GM20000 (cell line): ENCODE measurements at places on chromosomes 13 and 19.

GRCh38 chr13:28435917-28436316, 59.0 kb downstream of the FLT1 start:
- DNase-seq, result no peak

- no peak for DNase-seq
Measured at GRCh38 chr19:21891086-21891485, 55.1 kb upstream of the ZNF43 start.

DNA sequence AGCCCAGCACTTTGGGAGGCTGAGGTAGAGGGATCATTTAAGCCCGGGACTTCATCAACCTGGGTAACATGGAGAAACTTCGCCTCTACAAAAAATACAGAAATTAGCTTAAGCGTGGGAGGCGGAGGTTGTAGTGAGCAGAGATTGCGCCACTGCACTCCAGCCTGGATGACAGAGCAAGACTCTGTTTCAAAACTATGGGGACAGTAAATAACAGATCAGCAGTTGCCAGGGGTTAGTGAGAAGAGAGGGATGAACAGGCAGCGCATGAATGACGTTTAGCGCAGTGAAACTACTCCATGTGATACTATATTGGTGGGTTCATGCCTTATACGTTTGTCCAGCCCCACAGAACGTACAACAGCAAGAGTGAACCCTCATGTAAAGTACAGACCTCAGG, 7.1 kb upstream of the ICAM3 start:
- DNase-seq, result no peak

- no peak for DNase-seq
Measured at GRCh38 chr13:40465015-40465390, 201.4 kb downstream of the FOXO1 start.

- peak; percentile 18 for DNase-seq
Measured at GRCh38 chr13:32669030-32669646, 82.9 kb downstream of the PDS5B start.

- DNase-seq, result peak; percentile 95
Measured at GRCh38 chr19:18571564-18572344, at the start of gene UBA52. Gene UBA52 (plus strand): TSS chr19:18571857. CDS start chr19:18573301, 1,444 bp downstream.

- no peak for DNase-seq
Measured at GRCh38 chr13:42049454-42049813, 986 bp downstream of the DGKH start.

DNA sequence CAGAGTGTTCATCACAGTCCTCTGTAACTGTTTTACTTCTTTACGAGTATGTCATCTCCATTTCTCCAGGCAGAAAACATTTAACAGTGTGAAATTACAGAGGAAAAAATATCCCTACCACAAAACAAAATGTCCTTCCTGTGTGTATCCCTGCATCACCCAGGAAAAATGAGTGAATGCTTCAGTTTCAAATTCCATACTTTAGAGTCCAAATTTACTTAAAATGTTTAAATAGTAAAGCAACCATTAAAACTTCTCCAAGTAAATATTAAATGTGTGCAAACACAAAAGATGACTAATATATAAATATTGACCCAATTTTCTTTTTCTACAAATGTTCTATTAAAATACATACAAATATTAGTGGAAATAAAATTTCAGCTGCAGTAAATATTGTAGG, 1016.6 kb upstream of the PCDH20 start:
- no peak for DNase-seq

DNA sequence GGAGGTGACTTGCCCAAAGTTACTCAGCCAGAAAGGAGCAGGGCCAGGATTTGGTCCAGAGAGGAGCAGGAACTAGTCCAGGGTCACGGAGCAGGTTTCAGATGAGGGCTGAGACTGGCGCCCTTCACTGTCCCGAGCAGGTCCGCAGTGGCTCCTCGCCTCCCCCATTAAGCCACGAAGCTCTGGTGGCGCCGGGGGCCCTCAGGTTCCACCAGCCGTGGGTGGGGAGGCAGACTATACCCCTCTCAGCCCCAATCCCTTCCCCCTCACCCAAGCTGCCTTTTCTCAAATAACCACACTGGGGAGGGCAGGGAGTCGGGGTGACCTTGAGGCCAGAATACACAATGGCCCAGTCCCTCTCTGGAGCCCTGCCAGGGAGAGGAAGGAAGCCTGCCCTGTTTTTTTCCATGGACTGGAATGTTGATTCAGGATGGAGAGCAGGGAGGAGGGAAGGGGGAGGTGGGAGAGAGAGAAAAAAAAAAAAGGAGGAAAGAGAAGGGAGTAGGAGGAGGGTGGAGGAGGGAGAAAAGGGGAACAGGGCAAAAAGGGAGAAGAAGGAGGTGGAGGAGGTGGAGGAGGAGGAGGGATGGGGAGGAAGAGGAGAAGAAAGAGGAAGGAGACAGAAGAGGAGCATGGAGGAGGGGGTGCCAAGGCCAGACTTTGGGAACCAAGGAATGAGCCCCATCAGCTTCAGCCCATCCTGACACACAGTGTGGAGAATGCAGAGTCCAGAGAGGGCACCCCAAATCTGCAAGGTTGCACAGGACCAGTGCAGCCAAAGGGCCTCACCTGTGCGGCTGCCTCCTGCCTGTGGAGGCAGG, 19.7 kb downstream of the CEACAM16 start:
- DNase-seq, result no peak

DNA sequence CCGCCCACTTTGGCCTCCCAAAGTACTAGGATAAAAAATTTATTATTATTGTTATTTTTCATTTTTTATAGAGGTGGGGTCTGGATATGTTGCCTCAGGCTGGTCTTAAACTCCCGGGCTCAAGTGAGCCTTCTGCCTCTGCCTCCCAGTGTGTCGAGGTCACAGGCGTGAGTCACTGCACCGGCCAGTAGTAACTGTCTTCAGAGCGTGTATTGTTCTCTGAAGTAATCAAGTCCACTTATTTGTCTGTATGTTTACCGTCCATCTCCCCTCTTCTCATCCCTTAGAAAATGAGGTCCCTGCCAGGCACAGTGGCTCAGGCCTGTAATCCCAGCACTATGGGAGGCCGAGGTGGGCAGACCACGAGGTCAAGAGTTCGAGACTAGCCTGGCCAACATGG, 18.2 kb upstream of the SULT2B1 start:
- no peak for DNase-seq

DNA sequence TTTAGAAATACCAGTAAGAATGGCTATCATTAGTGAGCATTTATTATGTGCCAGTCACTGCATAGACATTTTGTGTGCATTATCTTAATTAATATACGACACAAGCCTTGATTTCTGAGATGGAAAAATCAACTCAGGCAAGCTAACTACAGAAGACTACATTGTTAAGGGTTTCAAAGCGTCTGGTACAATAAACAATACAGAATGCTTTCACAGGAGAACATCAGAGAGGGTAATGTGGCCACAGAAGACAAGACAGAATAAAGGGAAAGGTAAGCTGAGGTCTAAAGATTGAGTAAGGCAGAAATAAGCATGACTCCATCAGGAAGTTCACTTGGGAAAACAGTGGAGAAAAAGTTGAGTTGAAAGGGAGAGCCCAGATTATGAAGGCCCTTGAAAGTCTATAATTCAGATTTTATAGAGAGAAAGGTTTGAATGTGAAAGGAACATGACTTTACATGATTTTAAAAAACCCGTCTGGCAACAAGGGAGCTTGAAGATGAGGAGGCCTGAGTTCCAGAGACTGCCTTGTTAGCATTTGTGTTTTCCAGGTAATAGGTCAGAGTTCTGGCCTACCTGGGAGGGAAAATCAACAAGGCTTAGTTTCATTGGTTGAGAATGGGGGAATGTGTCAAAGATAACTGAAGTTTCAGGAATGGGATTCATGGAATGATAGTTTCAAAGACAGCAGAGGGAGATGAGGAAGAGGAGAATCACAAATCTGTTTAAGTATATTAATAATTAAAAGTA, 1.8 kb upstream of the MBNL2 start:
- DNase-seq, result no peak

GRCh38 chr19:12847159-12848139, 9.1 kb downstream of the MAST1 start:
- peak; percentile 94 for DNase-seq

DNA sequence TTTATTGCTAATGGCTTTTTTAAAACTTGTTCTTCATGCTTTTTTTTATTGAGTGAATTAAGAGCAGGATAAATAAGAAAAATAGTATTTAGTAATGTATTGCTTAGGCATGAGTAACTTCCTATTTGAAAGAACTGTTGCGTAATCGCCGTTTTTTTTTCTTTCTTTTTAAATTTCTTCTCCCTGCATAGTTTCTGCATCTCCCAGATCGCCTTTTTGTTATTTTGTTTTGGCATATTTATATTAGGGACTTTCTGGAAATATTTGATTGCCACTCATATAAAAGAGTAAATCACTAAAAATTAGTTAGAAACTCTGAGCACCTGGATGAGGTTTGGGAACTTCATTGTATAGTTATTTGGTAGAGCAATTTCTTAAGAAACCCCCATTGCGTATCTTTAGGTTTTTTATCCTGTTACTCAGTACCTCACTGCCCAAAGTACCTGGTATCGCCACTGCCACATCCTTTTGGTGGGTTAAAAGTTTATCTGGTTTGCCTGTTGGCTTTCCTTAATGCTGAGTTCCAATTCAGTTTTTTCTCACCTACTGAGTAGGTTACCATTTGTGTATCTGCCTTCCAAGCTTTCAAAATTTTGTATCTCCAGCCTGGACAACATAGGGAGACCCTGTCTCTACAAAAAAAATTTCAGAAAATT, 36.2 kb upstream of the LPAR6 start:
- DNase-seq, result no peak

- DNase-seq, result no peak
Measured at GRCh38 chr19:34269489-34269888, 15.1 kb downstream of the GARRE1 start.

- no peak for DNase-seq
Measured at GRCh38 chr19:47375694-47376588, 26.8 kb downstream of the DHX34 start.

DNA sequence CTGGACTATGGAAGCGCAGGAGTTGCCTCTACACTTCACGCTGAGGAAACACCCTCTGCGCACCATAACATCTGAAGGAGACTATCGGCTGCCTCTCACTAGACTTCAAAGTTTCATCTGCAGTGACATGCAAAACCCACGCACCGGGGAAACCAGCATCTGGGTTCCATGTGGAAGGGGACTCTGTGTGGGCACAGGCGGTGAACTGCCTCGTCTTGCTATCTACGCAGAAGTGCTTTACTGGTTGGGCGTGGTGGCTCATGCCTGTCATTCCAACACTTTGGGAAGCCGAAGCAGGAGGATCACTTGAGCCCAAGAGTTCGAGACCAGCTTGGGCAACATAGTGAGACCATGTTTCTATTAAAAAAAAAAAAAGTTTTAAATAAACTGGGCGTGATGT, 116.4 kb downstream of the STK24 start:
- DNase-seq, result no peak

GRCh38 chr13:111245576-111246384, 74.7 kb upstream of the TEX29 start:
- DNase-seq, result no peak

GRCh38 chr19:15101479-15102082, 5.6 kb upstream of the SYDE1 start:
- peak; percentile 60 for DNase-seq

- DNase-seq, result no peak
Measured at GRCh38 chr13:76993021-76993420, 1.1 kb downstream of the CLN5 start.

GRCh38 chr19:44869733-44870470, 21.2 kb upstream of the TOMM40 start:
- no peak for DNase-seq

- no peak for DNase-seq
Measured at GRCh38 chr19:29569038-29569911, 36.8 kb upstream of the POP4 start.

DNA sequence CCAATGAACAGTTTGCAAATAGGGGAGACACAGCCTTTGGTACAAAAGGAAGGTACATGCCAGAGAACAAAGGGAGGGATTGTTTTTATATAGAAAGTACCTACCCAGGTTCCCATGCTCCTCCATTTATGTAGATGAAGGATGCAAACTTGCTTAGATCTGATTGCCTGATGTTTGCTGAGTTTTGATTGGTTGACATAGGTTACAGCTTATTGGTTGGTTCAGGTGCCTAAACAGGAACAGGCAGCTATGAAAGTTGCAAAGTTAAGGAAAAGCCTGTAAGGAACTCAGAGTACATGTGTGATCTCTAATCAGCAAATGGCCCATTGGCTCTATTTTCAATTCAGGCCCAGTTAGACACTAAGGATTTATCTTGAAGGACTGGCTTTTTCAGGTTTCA, 6.5 kb upstream of the NAA16 start:
- DNase-seq, result no peak
